ENCODE measurements at places on chromosomes 7 and 10. TPM values are rescaled to one million over a fixed set of nuclear protein-coding genes. Genes with fewer than 3 reads are reported as not detected.

TMEM176B gene
- total RNA-seq: 3.3 TPM

- DNase-seq: no peak
These were observed 206.6 kb upstream of the GPR26 start for GRCh38 chr10:123459371-123460091.

GRCh38 chr7:87886875-87887274, 10.6 kb downstream of the DBF4 start:
- no peak for DNase-seq

DNA sequence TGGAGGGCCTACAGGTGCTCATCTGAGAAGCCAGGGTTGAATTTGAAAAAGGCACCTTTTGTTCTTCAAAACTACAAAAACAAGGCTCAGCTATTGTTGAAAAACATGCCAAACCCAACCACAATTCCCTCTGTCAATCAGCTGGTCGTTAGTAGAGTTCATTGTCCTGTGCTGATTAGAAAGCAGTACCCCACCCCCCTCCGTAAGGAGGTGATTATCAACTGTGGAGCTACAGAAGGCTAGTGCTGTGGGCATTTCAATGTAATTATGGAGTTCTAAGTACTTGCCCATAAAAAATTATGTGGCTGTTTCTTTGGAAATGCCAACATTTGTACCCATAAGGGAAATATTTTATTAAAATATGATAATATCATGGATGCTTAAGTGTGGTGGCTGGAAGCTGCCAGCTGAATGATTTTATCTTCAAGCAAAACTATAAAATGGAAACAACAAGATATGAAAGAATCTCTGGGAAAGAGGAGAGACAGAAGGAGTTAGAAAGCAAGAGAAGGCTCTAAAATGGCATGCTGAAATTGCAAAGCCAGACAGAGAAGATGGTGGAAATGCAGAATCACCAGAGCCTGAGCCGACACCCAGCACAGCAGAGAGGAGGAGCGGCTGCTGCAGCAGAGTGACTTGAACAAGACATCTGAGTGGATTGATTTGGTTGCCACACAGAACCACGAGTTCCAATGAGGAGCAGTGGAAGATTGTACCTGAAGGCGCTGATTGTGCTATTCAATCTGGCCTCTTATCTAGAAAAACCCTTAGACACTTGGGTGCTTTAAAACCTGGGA, 179.5 kb upstream of the LRGUK start:
- no peak for DNase-seq

NME8 gene
- total RNA-seq: not detected

Data from Daoy (cell line).